Nucleus accumbens (tissue), 56 donors: ENCODE measurements at places on chromosomes 5 and 9.

GRCh38 chr9:82880336-82881050, 182.4 kb downstream of the RASEF start:
- DNase-seq, result no peak

GRCh38 chr9:14396171-14396570, 82.2 kb upstream of the NFIB start:
- DNase-seq, result peak; percentile 18

DNA sequence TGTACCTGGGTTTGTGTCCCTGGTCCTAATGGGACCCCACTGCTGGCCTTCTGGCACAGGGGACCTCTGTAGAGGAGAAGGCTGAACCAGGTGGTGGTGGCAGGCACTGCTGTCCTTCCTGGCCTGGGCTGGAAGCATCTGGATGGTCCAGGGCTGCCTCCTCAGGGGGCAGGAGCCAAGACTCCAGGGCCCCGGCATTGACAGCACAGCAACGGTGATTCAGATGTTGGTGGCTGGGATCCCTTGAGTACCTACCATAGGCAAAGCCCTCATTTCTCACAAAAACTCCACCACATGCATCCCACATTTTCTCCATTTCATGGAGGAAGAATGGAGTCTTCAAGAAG, 15.0 kb downstream of the FGD3 start:
- no peak for DNase-seq

DNA sequence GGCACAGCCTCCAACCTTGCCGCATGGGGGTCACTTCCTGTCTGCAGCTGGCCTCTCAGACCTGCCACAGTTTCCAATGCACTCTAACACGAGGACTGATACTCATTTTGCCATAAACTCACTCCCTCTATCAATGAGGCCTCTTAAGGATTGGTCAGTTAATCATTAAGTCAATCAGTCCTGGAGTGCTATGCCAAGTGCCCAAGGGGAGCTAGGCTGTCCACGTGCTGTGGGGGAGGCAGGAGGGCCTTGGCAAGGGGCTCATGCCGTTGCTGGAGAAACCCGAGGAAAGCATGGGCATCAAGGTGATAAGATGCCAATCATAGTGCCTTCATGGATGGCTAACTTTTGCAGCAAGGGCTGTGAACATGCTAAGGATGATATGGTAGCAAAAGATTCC, 1.7 kb upstream of the ALDH1B1 start:
- no peak for DNase-seq

DNA sequence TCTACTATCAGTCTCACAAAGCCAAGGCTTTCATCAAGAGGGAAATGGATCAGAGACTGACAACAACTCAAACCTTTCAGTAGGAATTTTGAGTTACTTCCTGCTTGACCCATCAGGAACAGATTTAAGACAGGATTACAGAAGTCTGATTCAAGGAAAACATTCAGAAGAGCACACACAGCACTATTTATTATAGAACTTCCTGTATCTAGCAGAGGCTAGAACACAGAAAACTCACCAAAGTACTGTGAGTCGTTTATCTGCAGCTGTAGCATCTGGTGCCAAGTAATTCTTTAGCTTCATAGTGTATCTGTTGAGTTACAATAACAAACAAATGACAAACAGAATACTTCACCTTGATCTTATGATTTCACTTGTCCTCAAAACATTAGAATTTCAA, 13.8 kb downstream of the LEAP2 start:
- no peak for DNase-seq

- no peak for DNase-seq
Observed at GRCh38 chr5:168585119-168585856, 6.1 kb upstream of the PANK3 start.

GRCh38 chr9:91374939-91375338, 13.2 kb upstream of the AUH start:
- no peak for DNase-seq

- no peak for DNase-seq
Observed at GRCh38 chr5:76521240-76521758, 101.9 kb downstream of the F2RL2 start.

- DNase-seq, result no peak
Observed at GRCh38 chr5:9713356-9713755, 83.2 kb upstream of the TAS2R1 start.

DNA sequence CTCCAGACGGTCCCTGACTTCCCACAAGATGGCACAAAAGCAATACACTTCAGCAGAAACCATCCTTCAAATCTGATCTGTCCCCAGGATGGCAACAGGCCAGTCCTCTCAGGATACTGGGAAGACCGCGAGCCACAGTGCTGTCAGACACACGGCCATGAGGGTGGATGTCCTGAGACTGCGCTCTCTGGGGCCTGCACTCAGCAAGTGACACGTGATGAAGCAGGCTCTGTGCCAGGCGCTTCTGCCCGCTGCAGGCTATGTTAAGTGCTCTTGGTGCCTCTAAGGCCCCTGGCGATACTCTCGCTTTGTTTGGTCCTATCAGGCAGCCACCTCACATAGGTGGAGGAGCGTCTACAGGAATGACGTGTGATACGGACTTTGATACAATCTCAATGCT, 7.1 kb downstream of the BRD9 start:
- DNase-seq, result no peak

DNA sequence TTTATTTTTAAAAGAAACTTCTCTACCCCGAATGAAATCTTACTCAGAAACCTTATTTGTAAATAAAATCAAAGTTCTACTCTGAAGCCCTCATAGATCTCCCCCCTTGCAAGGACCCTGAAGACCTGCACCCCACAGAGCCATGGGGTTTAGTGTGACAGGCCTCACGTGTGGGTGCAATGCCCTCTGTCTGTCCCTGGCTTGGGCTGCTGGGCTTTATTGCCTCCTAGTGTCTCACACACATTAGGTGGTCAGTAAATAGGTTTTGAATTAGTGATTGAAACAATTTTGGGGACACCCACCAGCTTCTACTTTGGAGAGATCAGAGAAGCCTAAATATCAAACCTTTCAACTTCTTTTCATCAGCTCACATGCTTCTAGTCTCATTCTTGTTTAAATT, 403.7 kb downstream of the KDM4C start:
- DNase-seq, result no peak

GRCh38 chr5:103411711-103412110, 150.9 kb downstream of the NUDT12 start:
- DNase-seq, result no peak

GRCh38 chr5:131210151-131210510, 39.4 kb downstream of the LYRM7 start:
- no peak for DNase-seq

DNA sequence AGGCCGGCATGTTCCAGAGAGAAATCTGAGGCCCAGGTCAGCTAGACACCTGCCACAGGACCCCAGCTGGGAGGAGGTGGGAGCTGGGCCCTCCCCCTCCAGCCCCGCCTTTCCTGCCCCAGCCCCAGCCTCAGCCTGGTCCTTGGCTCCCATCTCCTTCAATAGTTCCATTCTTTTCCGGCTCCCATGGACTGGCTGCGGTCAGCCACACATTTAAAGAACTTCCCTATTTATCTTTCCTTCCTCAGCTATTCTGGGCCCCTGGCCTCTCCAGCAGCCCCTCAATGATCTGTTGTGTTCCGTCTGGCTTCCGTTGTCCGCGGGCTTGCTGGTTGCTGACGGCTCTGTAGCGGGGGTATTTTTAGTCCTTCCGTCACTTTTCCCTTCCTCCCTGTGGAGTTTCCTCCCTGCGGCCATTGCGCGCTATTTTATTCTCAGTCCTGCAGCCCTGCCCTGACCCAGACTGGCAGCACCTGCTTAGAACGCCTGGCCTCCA, 73.8 kb downstream of the AMBP start:
- peak; percentile 47 for DNase-seq

DNA sequence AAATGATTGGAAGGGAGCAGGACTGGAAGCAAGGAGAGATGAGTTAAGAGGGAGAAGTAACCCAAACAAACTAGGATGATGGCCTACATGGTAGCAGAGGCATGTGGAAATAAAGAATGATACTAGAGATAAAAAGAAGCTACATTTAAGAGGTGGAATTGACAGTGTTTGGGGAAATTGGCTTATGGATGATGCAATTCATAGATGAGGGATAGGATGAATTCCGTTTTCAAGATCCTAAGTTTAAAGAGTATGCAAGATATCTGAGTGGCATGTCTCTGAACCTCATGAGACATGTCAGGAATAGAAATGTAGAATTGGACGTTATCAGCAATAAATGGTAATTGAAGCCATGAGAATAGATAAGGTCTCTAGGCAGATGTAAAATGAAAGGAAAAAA, 73.6 kb downstream of the RPS23 start:
- no peak for DNase-seq

- DNase-seq, result no peak
Observed at GRCh38 chr5:164688437-164688836, 1183.0 kb downstream of the MAT2B start.

DNA sequence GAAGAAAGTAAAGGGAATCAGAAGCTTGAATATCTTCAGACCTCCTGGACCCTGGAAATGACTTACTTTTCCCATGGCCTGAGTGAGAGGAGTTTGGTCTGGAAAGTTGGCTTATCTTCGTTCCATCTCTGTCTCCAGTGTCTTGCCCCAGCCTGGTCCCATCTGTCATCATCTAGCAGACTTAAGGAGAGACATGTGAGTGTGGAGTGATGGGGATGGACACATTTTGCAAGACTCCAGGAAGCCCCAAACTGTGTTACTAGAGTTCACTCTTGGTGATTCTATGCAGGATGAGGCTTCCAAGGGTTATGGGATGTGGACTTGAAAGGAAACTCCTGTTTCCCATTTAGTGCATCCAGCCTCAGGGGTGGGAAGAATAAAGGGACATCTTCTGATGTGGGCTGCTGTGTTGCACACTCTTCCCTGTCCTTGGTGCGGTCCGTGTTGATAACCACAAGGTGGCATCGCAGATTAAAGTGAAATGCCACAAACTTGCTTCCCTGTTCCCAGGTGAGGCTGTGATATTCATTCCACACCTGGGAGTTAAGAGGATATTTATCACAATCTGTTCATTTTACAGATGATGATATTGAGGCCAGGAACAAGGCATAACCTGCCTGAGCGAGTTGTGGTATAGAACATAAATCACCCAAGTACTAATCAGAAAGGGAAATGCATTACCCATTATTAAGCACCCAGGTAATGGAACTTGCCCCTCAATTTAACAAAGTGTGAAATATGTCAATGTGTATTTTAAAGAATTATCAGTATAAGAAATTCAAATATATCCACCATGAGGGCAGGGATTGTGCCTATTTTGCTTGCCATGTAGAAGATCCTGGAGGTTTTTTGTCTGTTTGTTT, 269.9 kb upstream of the PAPPA start:
- no peak for DNase-seq

DNA sequence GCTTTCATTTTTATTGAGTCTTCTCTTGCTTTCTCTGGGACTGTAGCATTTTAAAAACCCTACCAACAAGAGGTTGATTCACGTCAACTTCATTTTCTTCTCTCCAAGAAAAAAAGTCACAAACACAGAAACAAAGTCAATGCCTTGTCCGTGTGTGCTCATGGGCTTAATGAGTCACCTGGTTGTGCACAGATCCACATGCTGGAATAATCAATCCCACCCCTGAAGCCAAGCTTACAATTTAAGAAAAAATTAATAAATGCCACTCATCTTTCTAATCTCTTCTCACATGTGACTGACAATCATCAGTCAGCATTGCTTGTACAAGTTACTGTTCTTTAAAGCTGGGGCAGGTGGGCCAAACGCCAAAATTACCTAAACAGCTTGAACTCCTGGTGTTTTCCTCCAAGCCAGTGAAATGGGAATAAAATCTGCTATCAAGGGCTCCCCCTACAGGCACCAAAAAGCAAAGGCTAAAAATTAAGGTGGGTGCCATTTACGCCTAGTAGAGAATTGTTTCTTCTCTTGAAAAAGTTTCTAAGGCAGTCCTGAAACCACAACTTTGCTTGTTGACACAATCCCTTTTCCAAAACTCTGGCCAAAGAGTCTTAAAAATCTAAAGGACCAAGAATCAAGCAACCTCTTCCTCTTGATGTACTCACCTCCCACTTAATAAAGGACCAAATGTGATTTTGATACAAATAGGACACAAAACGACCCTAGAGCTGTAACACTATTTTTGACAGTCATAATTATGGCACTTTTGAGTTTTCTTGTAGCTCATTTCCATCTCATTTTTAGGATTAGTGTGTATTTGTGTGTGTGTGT, 21.3 kb downstream of the TRMO start:
- no peak for DNase-seq

DNA sequence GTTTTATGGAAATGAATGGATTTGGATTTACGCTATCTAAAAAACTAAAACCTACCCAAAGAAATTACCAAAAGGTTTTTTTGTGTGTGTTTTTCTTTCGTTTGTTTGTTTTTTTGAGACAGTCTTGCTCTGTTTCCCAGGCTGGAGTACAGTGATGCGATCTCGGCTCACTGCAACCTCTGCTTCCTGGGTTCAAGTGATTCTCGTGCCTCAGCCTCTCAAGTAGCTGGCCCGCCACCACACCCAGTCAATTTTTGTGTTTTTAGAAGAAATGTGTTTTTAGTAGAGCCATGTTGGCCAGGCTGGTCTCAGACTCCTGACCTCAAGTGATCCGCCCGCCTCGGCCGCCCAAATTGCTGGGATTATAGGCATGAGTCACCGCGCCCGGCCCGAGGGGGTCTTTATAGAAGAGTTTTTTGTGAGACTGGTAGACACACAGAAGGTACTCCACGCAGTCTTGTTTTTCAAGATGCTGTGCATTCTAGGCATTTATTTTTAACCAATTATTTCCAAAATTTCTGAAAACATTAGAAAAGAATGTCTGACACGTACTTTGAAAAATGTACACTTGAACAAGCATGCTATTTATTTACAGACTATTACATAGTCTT, 75.7 kb downstream of the NR6A1 start:
- DNase-seq, result no peak

GRCh38 chr9:123048748-123049147, 15.3 kb downstream of the GPR21 start:
- DNase-seq, result no peak

DNA sequence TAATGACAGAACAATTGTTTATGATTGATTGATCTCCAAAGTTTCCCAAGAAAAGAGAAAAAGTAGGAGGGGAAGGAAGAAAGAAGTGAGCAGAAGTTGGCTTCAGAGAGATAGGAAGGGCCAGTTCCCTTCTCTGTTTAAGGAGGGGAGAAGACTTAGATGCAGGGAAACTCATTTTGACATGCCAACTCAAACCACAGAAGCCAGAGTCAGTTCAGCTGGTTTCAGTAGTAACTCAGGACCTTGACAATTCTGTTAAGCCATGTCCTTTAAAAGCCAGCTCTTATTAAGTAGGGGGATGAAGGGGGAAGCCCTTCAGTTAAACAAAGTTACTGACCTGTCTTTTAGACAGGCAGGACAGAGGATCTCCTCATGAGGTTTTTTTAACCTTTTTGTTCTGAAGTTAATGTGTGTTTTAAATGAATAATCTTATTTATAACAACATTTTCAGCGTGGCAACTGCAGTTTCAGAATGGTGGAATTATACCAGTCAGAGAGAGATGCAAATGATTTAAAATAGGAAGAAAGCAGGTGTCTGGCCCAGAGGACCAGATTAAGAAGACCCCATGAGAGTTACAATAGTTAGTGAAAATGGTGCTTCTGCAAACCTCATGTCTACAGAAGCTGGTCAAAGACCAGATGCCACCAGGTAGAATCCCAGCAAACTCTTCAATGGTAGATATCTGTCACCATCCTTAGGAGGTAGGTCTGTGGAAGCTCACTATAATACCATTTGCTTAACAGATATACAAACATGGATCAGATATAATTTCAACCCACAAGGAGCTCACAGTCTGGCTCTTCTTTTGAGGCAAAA, 29.3 kb upstream of the ABL1 start:
- DNase-seq, result no peak
